ENCODE measurements at places on chromosomes 3 and 15. TPM values are rescaled to one million over a fixed set of nuclear protein-coding genes. Genes with fewer than 3 reads are reported as not detected.

TTC23 gene
- not detected for polyA plus RNA-seq

DNA sequence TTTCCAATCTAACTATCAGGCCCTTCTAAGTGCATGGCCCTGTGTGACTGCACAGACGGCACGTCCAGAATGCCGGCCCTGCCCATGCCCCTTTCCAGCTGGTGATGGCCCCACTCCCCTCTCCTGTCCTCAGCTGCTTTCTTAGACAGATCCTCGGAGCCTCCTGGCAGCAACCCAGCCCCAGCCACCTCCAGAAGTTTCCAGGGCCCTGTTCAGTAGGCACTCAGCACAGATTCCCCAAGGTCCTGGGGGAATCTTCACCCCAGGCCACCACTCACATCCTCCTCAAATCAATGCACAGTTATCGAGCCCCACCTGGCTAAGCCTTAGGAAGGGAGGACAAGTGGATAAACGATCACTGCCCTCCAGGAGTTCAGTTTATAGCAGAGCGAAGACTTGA lies 1.4 kb upstream of the CRABP1 start:
- DNase-seq, result no peak

GRCh38 chr15:70440416-70441138 lies 322.8 kb downstream of the UACA start:
- DNase-seq, result no peak

- no peak for DNase-seq
Measured at GRCh38 chr3:133369068-133369440, 30.8 kb upstream of the BFSP2 start.

PRSS50 gene
- polyA plus RNA-seq, result 1.1 TPM

DNA sequence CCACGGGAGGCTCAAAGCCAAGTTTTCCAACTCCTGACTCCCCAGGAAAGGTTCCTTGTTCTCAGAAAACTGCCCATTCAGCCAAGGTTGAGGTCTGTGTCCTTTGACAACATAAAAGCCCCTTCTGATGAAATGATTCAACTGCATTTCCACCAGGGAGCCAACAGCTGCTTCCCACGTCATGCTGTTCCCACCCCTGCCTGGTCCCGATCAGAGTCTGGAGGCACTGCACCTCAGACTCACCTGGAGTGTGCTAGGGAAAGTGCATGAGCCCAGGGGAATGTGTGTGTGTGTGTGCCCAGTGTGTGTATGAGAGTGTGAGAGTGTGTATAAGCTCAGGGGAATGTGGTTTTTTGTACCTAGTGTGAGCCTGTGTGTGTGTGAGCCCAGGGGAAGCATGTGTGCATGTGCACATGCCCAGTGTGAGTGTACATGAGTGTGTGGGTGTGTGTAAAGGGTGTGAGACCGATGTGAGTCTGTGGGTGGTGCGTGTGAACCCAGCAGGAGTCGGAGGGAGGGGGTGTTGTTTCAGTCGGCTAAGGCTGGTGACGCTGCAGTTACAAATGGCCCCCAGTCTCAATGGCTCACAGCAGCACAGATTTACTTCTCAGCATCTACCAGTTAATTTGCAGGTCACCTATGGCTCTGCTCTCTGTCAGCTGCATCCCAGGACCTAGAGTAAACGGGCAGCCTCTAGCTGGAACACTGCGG lies 20.3 kb upstream of the SLC6A1 start:
- no peak for DNase-seq

- DNase-seq, result no peak
Measured at GRCh38 chr3:129758306-129758705, 135.2 kb downstream of the TMCC1 start.

DNA sequence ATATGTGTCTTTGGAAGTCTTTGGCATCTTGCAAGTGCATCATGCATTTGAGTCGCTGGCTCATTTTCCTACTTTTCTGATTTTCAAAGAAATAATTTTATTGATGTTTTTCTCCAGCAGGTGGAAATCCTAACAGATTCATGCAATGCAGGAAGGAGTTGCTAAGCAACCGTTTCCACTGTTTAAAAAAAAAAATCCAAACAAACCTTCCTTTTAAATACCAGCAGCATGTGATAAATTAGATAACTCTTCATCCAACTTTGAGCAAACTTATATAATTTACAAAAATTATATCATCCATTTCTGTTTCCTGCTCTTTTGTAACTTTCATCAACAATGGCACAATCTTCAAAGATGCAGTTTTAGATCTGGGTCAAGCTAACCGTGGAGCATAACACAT lies 364.1 kb downstream of the MFSD1 start:
- no peak for DNase-seq

DNA sequence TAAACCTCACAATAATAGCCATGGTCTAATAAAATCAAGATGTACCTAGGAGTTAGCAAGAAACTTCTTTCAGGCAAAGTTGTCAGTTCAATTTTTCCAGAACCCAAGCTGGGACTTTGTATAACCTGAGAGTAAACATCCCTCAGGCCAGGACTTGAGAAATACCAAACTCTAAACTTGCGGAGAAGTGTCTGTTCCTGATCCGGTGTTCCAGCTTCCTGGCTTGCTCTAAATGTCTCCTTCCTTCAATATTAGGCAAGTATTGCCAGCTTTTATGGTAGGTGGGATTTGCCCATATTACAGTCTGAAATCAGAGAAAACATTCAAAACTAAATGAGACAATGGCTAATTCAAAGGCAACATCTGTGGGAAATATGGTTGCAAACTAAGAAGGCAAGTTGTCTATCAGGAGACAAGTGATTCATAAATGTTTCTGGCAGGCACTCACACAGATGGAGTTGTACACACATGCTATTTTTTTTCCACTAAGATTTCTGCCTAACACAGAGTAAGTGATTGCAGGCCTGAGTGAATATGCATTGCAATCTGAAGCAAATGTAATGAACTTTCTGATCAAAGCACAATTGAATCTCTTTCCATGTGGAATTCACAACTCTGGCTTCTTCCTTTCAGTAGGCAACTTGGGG lies 88.3 kb upstream of the COL8A1 start:
- DNase-seq, result peak; percentile 35

KLF15 gene
- 2.0 TPM for polyA plus RNA-seq

PATL2 gene
- polyA plus RNA-seq, result 2.5 TPM

- no peak for DNase-seq
Measured at GRCh38 chr3:62557983-62558382, 184.6 kb upstream of the FEZF2 start.

DNA sequence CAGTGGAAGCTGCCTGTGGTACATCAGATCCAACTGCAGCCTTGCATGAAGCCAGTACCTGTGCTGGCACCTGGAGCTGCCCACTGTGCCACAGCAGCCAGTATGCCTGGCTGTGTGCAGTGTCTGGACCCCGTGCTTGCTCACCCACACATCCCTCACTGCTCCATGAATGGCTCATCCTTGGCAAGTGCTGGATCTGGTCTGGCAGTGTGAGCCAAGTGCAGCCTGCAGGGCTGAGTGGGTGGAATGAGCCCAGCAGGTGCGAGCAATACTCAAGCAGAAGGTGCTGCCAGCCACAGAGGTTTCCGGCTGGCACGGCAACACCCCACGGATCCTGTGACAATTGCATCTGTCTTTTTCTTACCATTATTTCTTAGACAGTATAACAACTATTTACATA lies 488.2 kb upstream of the ROBO2 start:
- DNase-seq, result no peak

GABRR3 gene
- polyA plus RNA-seq, result not detected

- no peak for DNase-seq
Measured at GRCh38 chr3:25678581-25678980, 13.9 kb upstream of the TOP2B start.

DNA sequence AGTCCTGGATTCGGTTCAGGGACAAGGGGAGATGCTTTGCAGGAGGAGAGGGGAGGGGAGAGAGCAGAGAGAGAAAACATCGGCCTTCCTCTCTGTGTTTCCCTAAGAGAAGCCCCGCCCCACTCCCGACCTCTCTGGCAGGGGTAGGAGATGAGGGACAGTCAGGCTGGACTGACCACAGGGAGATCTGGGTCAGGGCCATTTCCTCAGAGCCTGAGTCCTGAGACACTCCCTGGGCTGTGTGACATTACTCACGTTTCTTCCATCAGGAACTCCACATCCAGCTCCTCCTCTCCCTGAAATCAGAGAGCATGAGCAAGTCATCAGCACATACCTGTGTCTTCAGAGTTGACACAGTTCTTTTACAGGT lies 9.1 kb downstream of the PLA2G4D start:
- DNase-seq, result no peak

DNA sequence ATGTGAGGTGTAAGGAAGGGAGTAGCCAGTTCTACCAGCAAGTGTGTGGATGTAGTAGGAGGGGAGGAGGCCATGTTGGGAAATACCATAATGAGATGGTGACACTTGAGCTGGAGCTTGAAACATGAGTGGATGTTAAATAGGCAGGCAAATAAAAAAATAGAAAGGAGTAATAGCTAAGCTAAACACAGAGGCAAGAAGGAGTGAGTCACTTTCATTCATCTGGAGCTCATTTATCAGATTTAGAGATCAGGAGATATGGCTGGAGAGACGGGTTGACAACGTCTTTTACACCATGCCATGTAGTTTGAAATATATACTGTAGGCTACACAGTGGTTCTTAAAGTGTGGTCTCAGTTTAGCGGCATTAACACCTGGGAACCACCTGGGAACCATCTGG lies 390.5 kb downstream of the DIPK2A start:
- no peak for DNase-seq

- no peak for DNase-seq
Measured at GRCh38 chr3:144282313-144282712, 310.7 kb downstream of the DIPK2A start.

GRCh38 chr15:87167055-87167454 lies 1087.4 kb downstream of the AGBL1 start:
- DNase-seq, result no peak
